Keratinocyte (primary cell): ENCODE measurements at places on chromosomes 5 and 9.

- no peak for DNase-seq
These were observed 338.1 kb upstream of the ADAMTS16 start for GRCh38 chr5:4802044-4802443.

GRCh38 chr5:149951138-149951749 lies 6.7 kb upstream of the PDE6A start:
- DNase-seq, result no peak

GRCh38 chr9:72132052-72132451 lies 17.2 kb upstream of the GDA start:
- DNase-seq, result no peak

DNA sequence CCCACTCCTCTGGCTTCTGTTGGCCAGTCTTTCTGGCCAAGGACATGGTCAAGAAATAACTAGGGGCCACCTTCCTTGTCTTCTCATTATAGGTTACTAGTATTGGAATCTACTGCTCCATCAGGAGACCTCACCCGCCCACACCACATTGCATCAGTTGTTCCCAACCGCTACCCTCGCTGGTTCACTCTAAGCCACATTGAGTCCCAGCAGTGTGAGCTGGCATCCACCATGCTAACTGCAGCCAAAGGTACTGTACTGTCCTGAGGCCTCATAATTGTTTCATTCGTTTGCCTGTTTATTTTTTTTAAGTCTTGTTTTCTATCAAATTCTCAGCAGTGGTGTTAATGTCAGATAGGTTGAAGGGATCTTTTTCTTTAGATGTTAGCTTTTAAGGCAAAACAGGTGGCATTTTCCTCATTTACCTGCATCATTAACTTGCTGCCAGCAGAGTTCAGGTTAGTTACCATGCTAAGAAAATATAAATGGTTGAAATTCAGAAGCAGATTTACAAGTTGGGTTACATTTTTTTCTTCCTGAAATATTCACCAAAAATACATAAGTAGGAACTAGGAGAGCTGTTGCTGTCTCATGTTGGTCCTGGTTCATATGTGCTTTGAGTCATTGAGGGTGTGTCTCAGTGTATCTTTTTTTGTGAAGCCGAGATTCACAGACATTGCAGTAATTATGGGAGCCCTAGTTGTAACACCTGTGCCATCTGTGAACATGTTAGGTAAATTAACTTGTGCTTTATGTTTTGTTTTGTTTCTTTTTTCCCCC lies 206.9 kb downstream of the ZSWIM6 start:
- DNase-seq, result no peak

- no peak for DNase-seq
These were observed 44.8 kb downstream of the NIM1K start for GRCh38 chr5:43236653-43237355.

DNA sequence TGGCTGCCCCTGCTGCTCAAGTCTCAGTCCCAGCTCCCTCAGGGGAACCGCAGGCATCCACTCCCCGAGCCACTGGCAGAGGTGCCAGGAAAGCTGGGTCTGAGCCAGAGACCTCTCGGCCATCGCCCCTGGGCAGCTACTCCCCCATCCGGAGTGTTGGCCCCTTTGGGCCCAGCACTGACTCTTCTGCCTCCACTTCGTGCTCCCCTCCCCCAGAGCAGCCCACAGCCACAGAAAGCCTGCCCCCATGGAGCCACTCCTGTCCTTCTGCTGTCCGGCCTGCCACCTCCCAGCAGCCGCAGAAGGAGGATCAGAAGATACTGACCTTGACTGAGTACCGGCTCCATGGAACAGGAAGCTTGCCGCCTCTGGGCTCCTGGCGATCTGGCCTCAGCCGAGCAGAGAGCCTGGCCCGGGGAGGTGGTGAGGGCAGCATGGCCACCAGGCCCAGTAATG lies 49.8 kb upstream of the TESK1 start:
- DNase-seq, result no peak

- DNase-seq, result no peak
These were observed 10.0 kb upstream of the SHISAL2B start for GRCh38 chr5:64680289-64680688.

GRCh38 chr9:135267191-135267809 lies 179.8 kb downstream of the OLFM1 start:
- DNase-seq, result no peak

DNA sequence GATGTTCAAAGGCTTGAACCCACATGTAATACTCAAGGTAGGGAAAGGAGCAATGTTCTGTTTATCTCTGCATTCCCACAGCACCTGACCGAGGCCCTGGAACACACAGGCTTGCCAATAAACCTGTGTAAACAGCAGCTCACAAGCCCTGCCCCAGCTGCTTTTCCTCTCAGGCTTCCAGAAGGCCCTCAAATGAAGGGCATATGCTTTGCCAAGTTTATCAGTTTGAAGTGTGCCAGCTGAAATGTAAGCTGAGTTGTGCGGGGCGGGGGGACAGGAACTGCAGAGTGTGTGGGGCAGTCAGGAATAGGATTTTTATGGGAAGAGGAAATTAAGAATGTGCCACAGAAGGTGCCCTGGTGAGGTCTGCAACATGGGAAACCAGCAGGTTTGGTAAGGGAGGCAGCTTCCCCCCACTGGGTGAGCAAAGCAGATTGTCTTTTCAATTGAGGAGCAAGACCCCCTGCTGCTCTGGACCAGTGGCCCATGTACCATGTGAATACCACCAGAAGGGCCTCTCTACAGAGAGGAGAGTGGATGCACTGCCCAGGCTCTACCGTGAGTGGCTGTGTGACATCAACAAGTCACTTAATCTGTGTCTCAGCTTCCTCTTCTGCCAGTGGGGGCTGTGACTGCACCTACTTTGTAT lies 194.8 kb downstream of the SPOCK1 start:
- no peak for DNase-seq
